Stimulated activated CD4-positive, alpha-beta T cell treated with anti-CD3 and anti-CD28 coated beads, Interleukin-12 subunit alpha, Interleukin-12 subunit beta, amount 100 ng/mL, for 24 hours (primary cell): ENCODE measurements at places on chromosomes 16 and 17.

GRCh38 chr16:68994324-68994723 is 111.1 kb upstream of the HAS3 start:
- DNase-seq: no peak

DNA sequence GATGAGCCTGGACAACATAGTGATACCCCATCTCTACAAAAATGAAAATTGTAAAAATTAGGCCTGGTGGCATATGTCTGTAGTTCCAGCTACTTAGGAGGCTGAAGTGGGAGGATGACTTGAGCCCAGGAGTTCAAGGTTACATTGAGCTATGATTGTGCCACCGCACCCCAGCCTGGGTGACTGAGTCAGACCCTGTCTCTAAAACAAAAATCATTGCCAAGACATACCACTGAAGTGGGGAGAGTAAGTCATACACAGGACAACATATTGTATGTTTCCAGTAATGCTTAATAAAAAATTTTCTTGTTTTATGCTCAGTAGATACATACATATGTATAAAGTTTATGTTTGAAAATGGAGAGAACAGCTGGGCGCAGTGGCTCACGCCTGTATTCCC is 39.2 kb downstream of the NDE1 start:
- DNase-seq: no peak

DNA sequence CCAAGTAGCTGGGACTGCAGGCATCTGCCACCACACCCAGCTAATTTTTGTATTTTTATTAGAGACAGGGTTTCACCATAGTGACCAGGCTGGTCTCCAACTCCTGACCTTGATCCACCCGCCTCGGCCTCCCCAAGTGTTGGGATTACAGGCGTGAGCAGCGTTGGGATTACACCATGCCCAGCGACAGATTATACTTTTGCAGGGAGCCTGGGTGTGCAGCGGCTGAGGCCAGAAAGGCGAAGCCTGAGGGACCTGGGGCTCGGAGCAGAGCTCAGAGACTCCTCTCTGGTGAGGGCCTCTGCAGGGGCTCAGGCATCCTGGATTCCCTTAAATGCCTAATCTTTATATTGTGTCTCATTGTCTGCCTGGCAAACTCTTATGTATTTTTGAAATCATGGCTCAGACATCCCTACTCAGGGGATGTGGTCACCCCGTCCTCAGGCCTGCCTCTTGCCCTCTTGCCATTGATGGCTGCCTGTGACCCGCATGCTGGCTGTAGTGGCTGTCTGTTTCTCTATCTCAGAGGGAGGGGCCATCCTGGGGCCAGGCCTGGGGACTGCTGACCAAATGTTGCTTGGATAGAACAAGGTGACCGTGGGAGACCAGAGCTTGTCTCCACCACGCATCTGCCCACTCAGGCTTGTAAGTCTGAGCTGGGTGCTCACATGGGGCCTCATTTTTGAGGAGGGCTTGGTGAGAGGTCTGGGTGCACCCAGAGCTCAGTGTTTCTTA is 42.6 kb downstream of the B9D1 start:
- DNase-seq: no peak

GRCh38 chr17:64154313-64154695 is 24.4 kb upstream of the ERN1 start:
- DNase-seq: no peak

- DNase-seq: no peak
These were observed 10.2 kb downstream of the PIK3R5 start for GRCh38 chr17:8955021-8955959.

GRCh38 chr17:78401891-78402290 is 23.4 kb downstream of the PGS1 start:
- DNase-seq: no peak

GRCh38 chr16:30997725-30998711 is 12.4 kb downstream of the STX1B start:
- no peak for DNase-seq

GRCh38 chr16:67186550-67186950 is 2.8 kb upstream of the MATCAP1 start:
- no peak for DNase-seq
